ENCODE measurements at places on chromosomes 3 and 15.

GRCh38 chr3:127068111-127068810, 85.3 kb downstream of the PLXNA1 start:
- DNase-seq: no peak

DNA sequence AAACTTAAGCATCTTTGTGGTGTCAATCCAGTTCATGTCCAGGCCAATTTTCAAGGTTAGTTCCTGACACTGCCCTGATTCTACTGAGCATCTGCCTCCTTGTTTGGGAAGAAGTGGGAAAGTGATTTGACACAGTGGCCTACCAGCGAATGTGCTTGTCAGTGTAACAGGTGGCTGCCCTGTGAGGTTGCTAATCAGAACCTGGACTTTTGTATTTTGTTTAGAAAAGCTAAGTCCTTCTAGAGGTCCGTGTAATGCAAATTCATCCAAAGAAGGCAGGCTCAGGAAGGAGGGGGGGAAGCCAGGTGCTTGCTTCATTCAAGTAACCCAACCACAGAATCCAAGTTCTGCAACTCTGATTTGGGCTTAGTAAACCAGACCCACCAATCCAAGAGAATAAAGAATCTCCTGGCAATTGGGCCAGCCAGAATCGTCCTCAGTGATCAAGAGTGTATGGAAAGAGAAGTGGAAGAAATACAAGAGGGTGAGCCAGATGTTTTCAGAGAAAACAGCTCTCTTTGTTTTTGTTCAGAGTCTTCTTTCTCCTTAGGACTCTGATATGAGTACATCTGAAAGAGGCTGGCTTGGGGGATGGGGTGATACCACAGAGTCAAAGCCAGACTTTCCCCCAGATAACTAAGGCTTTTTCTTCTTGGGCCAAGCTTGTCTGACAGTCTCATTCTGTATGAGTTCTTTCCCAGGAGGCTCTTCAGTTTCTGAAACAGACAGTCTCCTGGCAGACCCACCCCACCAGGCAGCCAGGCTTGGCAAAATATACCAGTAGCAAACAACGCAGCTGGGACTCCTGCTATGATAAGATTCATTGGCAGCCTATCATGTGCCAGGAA, 508.9 kb upstream of the TBL1XR1 start:
- DNase-seq: no peak

GRCh38 chr15:58403581-58403980, 28.2 kb upstream of the LIPC start:
- DNase-seq: no peak

- no peak for DNase-seq
Observed at GRCh38 chr3:185770109-185770508, 54.7 kb downstream of the IGF2BP2 start.

- DNase-seq: no peak
Observed at GRCh38 chr3:195133013-195133412, 137.9 kb downstream of the XXYLT1 start.

GRCh38 chr3:156586905-156587759, 32.2 kb upstream of the SSR3 start:
- no peak for DNase-seq

- DNase-seq: no peak
Observed at GRCh38 chr15:58019503-58020376, 45.8 kb downstream of the ALDH1A2 start.

DNA sequence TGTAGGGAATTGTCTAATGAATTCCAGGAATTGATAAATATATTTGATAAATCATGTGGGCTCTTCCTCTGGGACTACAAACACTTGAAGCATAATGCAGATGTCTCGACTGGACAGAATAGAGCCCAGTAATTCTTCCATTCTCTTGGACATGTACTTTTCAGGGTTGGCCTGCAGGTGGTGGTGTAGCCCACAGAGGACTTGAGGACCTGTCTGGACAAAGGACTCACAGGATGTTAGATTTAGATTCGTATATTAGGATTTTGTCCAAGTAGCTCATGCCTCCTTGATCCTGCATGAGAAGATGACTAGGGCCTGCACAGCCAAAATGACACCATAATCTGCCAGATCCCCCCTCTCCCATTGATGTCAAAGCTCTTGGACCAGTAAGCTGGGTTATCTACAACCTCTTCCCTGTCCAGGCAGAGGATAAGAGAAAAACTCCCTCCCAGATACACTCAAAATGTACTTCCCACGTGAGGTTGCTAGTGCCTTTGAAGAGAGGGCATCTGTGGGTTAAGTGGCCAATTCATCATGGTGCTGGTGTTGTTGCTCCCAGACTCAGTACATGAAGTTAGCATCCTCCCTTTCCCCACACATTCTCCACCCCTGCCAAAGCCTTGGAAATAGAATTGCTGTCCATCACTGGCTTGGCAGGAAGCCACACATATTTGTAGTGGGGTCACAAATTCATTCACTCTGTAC, 88.6 kb upstream of the ZNF280D start:
- peak; percentile 44 for DNase-seq

GRCh38 chr3:79973482-79973881, 205.7 kb upstream of the ROBO1 start:
- DNase-seq: no peak

DNA sequence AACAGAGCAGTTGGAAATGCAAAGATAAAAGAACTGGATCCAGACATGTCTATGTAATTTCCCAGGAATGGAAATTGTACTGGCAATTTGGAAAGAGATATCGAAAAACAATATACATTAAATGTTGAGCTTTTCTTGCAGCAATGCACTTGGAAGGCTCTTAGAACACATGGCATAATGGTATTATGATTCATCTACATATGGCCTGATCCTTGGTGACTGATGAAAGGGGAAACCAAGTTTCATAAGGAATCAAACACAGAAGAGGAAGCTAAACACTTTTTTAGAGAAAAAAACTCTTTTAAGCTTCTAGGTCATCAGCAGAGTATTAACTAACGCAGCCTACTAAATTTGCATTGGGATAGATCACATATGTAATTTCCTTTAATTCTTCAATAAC, 12.4 kb upstream of the GREM1 start:
- no peak for DNase-seq

GRCh38 chr3:124812291-124813265, 74.6 kb downstream of the ITGB5 start:
- peak; percentile 99 for DNase-seq

GRCh38 chr3:171933441-171933840, 90.3 kb downstream of the TMEM212 start:
- DNase-seq: no peak

DNA sequence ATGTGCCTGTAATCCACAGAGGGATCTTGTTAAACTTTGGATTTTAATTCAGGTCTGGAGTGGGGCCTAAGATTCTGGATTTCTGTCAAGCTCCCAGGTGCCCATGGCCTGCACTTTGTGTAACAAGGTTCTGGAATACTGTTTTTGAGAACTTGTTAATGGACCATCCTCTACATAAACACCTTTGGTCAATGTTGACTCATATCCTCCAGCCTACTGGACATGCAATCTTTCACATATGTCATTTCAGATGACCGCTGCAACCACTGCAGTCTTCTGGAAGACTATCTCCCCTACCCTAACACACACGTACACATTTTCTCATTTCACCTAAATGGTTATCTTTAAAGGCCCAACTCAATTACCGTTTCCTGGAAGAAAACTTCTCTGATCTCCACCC, 302.1 kb upstream of the TPRG1 start:
- DNase-seq: no peak

DNA sequence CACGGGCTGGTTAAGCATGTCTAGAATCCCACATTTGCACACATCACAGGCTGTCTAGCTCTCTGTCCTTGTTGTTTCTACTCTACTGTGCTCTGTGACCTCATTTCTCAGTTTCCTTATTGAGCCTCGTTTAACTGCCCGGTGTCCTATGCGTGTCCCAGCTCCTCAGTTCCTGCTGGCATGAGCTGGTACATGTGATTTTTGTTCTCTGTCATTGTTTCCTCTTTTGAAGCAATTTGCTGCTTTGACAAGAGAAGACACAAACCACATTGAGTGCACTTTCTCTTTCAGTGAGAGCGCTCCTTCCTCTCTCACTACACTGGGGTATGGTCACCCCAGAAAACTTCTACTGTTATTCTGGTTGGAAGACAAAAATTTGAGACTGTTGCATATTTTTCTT, 563.5 kb downstream of the PDCD6IP start:
- no peak for DNase-seq

GRCh38 chr15:44298878-44299277, 10.4 kb downstream of the GOLM2 start:
- no peak for DNase-seq

- DNase-seq: no peak
Observed at GRCh38 chr3:130671545-130672312, 74.9 kb downstream of the PIK3R4 start.

GRCh38 chr3:141111364-141112155, 60.4 kb downstream of the SPSB4 start:
- no peak for DNase-seq

DNA sequence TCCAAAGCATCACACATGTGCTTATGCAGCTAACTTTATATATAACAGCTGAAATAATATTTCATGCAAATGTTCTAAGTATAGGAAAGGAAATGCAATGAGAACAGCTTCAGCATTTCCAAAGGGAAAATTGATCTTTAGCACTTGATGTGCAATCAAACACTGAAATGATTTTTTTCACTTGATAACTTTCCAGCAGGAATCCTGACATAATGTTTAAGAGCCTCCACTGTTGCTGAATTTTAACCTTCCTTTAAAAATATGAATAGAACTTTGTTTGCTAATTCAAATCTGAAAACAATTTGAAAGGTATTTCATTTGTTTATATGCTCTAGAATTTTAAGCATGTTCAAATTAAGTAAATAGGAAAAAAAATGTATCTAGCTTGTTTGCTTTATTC, 96.9 kb upstream of the STRIT1 start:
- DNase-seq: no peak

DNA sequence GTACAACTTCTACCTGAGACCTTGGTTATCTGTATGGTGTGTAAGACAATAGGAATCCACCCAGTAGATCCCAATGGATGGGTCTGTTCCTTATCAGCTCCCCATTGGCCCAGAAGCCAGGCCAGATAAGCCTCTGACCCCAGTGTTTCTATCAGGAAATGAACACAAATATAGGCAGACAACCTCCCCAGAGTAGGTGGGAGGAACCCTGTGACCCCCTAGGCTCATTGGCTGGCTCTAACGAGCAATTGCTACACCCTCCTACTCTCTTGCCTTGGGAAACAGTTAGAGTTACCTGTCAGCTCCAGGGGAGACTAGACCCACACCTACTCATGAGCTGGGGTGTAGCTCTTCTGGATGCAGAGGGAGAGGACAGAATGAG, 299.9 kb downstream of the UACA start:
- no peak for DNase-seq

DNA sequence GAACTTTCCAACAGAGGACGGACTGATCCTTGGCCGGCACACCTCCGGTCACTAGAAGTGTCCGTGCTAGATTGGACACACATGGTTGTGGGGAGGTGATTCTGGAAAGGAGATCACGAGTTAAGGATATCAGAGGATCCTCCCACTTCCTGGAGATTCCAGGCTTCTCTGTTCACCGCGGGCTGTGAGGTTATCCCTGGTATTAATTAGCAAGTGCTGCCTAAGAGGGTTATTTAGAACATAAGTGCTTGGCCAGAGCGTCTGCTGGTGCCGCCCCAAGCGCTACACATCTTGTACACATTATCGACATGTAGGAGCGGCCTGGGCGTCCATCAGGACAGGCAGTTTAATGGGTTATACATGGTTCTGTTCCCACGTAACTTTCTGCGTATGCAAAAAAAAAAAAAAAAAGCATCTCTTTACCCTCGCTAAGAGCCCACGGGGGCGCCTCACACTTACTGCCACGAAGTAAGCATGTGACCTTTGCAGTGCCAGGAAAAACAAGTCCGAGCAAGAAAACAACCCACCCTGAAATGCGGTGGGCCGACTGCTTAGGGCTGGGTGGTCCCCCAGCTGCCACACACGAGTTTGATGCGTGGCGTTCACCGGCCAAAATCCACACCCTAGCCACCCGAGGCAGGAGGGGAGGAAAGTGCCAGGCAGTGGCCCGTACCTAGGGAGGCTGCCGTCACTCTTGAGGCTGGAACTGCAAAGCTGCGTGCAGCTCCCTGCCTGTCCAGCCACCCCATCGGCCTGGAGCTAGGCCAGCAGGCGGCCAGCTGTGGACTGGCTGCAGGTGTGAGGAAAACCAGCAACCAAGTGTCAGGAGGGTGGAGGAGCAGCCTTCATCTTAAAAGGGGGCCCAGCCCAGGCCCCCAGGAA, 78.0 kb downstream of the CPN2 start:
- no peak for DNase-seq

- peak; percentile 86 for DNase-seq
Observed at GRCh38 chr3:11288786-11289637, 16.8 kb downstream of the ATG7 start.

DNA sequence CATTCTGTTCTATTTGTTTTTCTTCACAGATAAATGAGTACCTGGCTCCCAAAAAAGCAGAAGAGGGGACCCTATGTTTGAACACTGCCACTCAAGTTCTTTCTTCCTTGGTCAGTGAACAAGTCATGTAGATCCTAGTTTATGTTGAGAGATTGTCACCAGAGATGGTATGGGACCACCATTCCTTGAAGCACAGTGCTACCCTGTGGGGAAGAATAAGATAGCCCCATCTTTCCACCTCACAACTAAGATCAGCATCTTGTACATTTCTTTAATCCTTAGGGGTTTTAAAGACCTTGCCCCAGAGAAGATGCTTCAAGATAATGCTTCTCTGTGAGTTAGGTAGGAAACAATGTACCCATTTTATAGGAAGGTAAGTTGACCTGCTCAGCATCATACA, 233.5 kb upstream of the WNT5A start:
- no peak for DNase-seq

DNA sequence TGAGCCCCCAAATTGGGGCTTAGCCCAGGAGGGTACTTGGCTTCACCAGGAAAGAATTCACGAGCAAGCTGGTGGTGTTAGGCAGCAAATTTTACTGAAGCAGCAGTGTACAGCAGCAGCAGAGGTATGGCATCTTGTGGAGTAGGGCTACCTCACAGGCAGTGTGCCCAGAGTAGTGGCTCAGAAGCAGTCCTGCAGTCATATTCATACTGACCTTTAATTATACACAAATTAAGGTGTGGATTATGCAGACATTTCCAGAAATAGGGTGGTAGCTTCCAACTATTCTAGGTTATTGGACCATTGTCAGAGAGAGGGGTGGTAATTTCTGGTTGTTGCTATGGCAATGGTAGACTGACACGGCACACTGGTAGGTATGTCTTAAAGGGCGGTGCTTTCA, 20.7 kb upstream of the CADPS start:
- no peak for DNase-seq

- no peak for DNase-seq
Observed at GRCh38 chr3:72322264-72322976, 525.8 kb downstream of the SHQ1 start.

DNA sequence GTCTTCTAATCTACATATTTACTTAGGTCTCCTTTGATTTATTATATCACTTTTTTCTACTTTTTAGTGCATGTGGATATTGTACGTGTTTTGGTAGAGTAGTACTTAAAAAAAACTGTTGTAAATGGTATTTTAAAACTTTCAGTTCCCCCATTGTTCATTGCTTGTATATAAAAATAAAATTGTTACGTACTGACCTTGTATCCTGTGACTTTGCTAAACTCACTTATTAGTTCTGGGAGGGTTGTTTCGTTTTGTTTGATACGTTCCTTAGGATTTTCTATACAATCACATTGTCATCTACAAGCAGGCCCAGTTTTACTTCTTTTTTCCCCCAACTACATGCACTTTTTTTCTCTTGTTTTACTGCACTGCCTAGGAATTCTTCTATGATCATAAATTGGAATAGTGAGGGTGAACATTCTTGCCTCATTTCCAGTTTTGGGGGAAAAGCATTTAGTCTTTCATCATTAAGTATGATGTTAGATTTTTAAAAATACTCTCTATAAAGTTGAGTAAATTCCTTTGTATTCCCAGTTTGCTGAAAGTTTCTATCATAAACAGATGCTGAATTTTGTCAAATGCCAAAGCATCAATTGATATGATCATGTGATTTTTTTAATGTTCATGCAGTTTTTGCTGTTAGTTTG, 33.5 kb upstream of the ACKR4 start:
- DNase-seq: no peak
